ENCODE measurements at places on chromosomes 2 and 18.

- DNase-seq, result no peak
Observed at GRCh38 chr2:152409386-152410164, 74.6 kb downstream of the FMNL2 start.

DNA sequence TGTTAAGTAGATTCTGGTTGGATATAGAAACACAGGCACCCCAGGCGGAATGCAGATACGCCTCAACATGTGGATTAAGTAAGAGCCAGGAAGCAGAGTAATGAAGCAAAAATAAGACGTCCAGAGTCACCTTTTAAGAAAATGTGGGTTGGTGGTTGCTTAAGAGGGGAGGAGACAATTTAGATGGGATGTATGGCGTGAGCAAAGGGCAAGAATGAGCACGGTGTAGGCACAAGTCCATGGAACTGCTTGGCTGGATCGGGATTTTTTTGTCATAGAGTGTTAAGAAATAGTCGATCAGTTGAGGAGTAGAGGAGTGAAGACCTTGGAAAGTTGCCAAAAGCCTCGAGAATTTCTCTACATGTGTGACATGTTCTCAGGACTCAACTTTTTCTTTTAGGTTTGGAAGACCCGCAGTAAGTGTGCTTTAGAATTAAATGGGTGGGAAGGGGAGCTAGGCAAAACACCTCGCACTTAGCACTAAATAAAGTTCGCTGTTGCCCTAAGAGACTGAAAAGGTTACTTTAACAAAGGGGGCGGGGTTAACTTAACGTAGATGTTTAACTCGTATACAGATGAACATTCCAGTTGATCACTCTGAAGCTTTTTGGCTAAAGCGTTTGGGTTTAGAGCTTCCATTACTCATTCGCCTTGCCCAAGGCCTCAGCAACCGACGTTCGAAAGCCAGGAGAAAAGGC lies 716 bp upstream of the SLC39A10 start:
- no peak for DNase-seq

- DNase-seq, result no peak
Observed at GRCh38 chr18:76363436-76364120, 131.5 kb downstream of the ZNF516 start.

- no peak for DNase-seq
Observed at GRCh38 chr2:140177086-140177485, 1396.9 kb upstream of the NXPH2 start.

GRCh38 chr2:30149513-30149912 lies 2.7 kb downstream of the YPEL5 start:
- peak; percentile 28 for DNase-seq

DNA sequence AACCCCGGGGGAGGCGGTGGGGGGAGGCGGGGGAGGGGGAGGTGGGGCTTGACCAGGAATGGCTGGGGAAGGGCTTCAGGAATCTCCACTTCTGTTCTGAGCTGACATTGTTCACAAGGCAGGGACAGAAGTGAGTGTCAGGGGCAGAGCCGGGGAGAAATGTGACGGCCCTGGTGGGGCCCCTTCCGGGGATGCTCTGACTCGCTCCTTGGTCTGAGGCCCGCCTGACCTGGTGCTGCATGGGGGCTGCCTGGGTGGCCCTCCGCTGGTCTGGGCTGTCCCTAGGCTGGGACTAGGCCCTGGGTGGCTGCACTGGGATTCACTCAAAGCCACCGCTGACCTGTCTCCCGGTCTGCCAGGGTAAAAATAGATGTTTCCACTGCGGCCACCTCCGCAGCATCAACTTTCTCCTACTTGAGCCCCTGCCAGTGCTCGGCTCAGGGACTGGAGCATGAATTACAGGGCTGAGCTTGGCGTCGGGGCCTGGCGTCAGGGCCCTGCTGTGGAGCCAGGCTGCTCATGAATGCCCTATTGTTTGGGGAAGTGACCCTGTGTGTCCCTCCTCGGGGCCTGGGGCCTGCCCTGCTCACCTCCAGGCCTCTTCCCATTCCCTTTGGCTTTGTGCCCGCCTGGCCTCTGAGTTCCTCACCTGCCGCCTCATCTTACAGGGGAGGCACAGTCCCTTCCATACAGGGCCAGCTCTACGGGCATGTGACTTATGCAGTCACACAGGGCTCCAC lies 247.5 kb downstream of the DYSF start:
- DNase-seq, result no peak

DNA sequence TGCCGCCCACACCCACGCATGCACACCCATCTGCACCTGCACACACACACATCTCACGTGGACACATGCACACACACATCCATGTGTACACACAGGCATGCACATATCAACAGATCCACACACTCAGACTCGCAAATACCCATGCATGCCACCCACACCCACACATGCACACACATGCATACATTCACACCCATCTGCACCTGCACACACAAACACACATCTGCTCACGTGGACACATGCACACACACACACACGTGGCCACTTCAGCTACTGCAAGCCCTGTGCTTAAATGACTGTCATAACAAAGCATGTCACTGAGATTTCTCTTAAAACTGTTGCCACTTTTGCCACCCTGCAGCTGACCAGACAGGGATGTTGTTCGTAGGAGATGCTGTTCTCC lies 186.6 kb downstream of the SNTG2 start:
- no peak for DNase-seq

DNA sequence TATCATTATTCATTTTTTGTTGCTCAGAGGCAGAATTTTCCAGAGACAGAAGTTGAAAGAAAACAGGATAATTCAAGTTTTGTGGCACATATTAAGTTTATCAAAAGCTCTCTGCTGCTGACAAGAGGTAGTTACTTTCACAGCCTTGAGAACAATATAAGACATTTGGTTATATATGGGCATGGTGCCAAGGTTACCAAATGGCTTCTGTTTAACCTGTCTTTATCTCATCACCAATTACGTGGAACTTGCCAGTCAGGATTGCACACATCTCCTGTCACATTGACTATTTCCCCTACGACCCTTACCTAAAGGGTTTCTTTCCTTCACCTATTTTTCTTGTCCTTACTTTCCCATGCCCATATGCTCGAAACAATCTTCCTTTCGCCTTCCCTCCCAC lies 35.9 kb downstream of the KLF7 start:
- no peak for DNase-seq

- no peak for DNase-seq
Observed at GRCh38 chr18:49863769-49864621, 50.7 kb upstream of the ACAA2 start.

GRCh38 chr2:222561817-222562645 lies 93.9 kb downstream of the FARSB start:
- peak; percentile 23 for DNase-seq

- peak; percentile 54 for DNase-seq
Observed at GRCh38 chr2:160917850-160918249, 242.4 kb upstream of the TANK start.

GRCh38 chr2:156332284-156332533 lies 312 bp downstream of the NR4A2 start:
- DNase-seq, result no peak

GRCh38 chr2:1017827-1018226 lies 67.2 kb downstream of the SNTG2 start:
- no peak for DNase-seq

DNA sequence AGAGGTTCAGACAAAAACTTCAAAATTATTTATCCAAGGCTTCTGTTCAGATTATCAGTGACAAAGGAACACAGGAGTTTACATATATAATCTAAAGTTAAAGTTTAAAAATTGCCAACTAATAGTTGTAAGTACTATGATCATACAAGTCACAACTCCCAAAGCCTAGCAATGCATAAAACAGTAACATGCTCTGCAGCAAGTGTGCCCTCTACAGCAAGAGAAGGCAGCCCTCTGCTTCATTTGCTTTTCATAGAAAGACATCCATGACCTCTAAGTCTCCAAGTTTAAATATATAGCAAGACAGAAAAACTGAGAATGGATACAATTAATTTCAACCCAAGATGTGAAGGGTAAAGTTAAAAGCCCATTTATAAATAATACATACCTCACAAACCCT lies 13.3 kb downstream of the RAB1A start:
- no peak for DNase-seq

GRCh38 chr2:230877759-230878598 lies 13.2 kb downstream of the ITM2C start:
- DNase-seq, result no peak

DNA sequence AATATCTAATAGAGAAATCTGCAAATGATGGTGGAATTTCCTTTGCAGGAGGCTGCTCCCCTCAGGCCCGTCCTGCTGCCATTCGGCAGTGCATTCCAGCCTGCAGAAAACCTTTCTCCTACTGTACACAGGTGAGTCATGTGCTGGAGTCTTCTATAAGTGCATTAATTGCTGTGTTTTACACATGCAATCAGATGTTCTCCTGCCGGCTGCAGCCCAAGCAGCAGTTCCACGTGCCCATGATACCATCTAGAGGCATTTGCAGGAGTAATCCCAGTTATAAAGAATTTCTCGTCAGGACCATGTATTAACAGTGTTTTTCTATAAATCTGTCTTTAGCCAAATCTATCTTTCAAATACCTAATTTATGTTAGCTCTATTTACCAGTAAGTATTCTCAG lies 304.7 kb upstream of the HNMT start:
- DNase-seq, result peak; percentile 2

DNA sequence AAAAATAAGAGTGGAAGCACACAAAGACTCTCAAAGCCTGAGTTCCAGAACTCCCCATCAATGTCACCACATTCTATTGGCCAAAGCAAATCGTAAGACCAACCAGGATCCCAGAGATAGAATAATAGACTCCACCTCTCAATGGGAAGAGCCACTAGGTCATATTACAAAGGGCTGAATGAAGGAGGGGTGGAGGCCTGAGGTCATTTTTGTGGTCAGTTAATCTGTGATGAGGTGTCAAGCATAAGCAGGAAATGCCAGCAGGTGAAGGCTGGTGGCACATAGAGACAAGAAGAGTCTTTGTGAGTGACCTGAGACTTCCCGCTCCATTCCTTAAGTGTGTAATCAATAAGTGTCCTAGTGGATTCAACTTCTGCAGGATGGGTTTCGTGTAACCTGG lies 144.3 kb downstream of the TFCP2L1 start:
- DNase-seq, result no peak

- DNase-seq, result no peak
Observed at GRCh38 chr18:37253394-37254235, 312.0 kb downstream of the CELF4 start.

GRCh38 chr2:192197357-192197756 lies 2.6 kb upstream of the TMEFF2 start:
- DNase-seq, result no peak

GRCh38 chr2:191245046-191245868 lies at the start of gene MYO1B:
Gene MYO1B (plus strand): TSS chr2:191245404. CDS start chr2:191276896, 31,492 bp downstream.
- DNase-seq, result no peak

GRCh38 chr2:173922760-173923159 lies 42.4 kb downstream of the SP3 start:
- DNase-seq, result no peak

DNA sequence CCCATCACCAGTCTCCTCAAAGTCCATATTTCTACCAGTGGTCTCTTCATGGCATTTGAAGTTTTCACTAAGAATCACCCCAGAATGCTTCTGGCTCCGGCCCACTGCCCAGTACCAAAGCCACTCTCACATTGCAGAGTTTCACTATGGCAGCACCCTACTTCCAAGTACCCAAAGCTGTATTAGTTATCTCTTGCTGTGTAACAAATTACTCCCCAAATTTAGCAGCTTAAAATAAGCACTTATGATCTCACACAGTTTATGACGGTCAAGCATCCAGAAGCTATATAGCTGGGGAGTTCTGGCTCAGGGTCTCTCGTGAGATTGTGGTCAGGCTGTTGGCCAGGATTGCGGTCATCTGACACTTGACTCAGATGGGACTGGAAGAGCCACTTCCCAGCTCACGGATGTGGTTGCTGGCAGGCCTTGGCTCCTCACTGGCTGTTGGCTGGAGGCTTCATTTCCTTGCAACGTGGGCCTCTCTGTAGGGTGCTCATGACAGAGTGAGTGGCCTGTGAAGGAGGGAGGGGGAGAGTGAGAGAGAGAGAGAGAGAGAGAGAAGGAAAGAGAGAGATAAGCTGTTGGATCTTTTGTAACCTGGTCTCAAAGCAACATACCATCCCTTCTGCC lies 189.5 kb downstream of the CTIF start:
- peak; percentile 61 for DNase-seq

GRCh38 chr2:221527776-221528309 lies 44.3 kb downstream of the EPHA4 start:
- no peak for DNase-seq

- DNase-seq, result no peak
Observed at GRCh38 chr2:241011751-241012510, 13.5 kb downstream of the SNED1 start.

DNA sequence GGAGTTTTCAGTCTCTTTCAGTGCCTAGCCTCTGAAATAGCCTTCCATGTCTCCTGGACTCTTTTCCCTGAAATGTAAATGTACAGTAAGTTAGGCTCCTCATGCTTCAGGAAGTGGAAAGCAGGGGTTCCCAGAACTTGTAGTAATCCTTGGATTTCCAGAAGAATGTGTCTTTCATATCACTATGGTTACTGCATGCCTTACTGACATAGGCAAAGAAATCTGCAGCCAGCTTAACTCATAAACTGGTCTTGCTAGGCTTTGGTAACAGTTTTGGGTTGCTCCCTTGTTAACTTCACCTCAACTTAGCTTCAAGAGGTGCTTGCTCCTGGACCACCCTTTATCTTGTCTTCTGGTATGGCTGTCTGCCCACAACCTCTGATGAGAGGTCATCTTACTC lies 686.8 kb upstream of the DDX18 start:
- peak; percentile 50 for DNase-seq

DNA sequence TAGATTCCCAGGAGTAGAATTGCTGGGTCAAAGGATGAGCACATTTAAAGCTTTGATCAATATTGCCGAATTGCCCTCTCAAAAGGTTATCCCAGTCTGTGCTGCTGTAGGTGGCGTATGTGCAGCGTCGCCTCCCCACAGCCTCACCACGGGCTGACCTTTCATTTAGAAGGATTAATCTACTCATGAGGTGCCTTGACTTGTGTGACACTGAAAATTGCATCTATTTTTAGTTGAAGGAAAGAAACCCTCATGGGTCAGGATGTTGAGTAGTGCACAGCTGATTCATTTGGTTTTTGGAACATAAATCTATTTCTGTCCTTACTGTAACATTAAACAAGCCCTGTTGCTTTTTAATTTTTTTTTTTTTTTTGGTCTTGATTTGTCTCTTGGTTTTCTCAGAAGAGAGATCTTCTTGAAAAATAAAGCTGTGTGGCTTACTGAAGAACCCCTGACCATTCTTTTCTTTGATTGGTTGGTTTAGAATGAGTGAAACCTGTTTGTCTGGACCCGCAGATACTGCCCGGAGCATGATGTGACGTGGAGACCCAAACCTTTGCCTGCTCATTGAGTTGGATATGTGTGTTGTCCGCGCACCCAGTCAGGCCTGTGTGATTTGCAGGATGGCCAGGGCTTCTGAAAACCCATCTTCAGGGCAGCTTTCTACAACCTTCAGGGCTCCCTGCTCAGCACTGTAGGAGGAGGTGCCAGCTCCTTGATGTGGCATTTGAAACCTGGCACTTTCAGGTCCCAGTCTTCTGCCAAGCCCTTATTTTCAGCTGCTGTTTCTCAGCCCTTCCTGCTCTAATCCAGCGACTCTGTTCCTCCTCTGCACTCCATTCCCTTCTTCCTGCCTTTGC lies 61.0 kb downstream of the LPIN1 start:
- DNase-seq, result no peak

DNA sequence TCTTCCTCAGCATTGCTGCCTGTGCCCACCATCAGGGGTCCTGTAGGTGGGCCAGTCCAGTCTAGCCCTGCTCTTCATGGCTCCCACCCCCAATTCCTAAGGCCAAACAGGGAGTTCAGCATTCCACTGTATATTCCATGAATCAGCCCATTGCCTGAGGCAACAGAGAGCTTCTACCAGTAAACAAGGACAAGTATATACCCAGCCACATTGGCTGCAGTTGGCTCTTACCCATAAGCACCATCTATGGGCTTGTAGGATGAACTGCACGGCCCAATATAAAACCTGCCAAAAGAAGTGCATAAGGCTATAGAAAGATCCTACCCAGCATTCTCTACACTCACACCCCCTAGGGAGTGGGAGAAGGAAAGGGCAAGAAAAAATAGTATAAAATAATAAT lies 95.1 kb upstream of the SALL3 start:
- no peak for DNase-seq
